SW480 (cell line): ENCODE measurements at places on chromosomes 16 and 17.

DNA sequence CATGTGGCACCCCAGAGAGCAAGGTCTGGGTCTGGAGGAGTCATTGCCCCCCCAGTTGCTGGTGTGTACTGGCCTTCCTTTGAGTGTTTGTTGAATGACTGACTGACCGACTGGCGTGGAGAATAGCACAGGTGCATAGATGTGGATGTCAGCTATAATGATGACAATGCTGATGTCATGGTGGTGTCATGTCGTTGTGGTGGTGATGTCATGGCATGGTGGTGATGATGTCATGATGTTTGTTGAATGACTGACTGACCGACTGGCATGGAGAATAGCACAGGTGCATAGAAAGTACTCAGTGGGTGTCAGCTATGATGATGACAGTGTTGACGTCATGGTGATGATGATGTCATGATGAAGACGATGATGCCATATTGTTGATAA lies 22.1 kb downstream of the TMEM114 start:
- DNase-seq: no peak

DNA sequence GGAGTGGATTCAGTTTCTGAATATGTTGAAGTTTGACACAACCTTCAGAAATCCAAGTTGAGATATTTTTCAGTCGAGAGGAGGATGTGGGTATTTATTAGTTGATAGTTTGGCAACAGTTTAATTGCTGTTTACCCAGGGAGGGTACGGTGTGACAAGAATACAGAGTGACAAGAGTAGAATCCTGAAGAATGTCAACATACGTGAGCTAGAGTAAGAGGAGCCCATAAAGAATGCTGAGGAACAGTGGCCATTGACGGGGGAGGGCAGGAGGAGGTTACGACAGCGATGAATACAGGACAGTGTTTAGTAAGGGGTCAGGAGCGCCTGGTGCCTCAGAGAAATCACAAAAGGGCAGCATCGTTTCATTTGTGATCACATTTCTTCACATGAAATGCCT lies 76.5 kb downstream of the AATF start:
- DNase-seq: no peak

DNA sequence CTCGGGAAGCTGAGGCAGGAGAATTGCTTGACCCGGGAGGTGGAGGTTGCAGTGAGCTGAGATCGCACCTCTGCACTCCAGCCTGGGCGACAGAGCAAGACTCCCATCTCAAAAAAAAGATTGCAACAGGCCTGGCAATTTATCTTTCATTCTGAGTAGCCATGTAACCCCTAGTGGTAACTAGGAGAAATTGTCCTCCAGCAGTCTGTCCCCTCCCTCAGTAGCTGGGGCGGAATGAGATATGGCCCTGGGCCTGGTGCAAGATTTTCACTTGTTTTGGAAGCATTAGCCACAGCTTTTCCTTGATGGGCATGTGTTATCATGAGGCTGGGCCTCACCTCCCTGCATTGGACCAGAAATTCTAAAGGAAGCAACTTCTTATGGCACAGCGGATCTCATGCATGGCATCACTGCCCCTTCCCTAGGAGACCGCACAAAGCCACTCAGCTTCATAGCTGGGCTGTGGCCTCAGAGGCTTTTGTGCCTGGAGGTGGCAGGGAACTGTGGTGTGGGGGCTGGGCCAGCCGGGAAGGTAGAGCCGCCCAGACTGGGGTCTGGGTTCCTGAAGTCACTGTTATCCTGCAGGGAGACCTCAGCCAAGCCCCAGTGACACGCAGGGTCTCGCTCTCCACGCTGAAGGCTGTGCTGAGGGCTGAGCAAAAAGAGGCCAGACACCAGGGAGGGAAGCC lies 13.4 kb downstream of the NATD1 start:
- DNase-seq: peak; percentile 39

GRCh38 chr17:50375858-50376538 lies 3.0 kb downstream of the EME1 start:
- DNase-seq: no peak

DNA sequence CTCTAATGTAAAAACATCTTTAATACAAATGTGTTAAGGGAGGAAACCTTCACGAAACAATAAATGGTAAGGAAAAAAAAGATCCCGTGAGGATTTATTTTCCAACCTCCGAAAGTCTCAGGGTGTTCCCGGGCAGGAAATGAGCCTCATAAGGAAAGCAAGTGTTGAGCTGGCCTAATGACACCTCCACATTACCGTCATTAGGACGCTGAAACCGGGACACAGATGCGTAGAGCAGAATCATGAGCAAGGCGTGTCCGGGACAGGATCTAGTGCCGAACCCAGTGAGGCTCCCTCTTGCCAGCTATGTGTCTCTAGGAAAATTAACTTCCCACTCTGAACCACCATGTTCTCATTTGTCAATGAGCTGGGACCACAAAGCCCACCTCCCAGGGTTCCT lies 22.7 kb upstream of the CYTH1 start:
- DNase-seq: no peak

DNA sequence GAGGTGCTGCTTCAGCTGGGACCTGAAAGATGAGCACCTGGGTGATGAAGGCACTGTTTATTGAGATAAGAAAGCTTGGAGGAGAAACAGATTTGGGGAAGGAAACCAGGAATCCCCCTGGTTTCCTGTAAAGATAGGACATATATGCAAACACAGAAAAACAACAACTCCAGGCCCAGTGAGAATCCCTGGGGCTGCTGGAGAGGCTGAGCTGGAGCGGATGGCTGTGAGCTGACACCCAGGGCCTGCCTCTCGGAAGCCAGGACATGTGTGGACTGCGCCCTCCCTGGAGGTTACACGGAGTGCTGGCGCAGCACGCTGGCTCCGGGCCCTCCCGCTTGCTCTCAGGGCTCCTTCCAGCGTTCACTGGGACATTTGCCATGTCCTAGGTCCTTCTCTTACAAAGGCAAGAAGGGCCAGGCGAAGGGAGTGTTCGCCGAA lies 57.5 kb downstream of the CYB5B start:
- no peak for DNase-seq

GRCh38 chr16:88289968-88290401 lies 92.8 kb upstream of the ZNF469 start:
- DNase-seq: no peak

DNA sequence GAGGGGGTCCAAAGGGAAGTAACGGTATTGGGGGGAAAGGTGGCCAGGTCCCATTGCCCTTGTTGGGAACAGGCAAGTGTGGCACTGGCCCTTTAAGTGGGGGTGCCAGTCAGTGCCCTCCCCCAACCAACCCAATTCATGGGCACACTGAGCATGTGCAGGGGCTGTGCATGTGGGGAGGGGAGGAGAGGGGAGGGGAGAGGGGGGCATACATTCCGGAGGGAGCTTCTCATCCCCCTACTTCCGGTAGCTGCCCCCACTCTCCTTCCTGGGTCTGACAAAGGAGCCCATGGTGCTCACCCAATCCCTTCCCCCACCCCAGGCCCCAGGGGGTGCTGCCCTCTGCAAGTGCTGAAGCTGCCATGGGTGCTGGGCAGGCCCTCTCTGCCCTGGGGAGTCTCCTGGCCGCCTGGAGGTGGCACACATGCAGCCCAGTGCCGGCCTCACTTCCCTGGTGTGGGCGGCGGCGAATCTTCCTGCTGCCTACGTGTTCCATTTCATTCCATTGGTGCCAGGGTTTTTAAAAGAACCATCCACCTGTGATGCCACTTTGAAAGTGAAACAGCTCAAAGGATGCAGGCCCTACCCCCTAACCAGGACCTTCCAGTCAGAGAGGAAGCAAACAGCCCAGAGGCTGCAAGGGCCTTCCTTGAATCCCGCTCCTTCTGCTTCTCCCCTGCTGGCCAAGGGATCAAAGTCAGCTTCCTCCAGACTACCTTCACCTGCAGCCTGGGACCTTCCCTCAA lies 11.0 kb downstream of the HEXIM2 start:
- peak; percentile 98 for DNase-seq

DNA sequence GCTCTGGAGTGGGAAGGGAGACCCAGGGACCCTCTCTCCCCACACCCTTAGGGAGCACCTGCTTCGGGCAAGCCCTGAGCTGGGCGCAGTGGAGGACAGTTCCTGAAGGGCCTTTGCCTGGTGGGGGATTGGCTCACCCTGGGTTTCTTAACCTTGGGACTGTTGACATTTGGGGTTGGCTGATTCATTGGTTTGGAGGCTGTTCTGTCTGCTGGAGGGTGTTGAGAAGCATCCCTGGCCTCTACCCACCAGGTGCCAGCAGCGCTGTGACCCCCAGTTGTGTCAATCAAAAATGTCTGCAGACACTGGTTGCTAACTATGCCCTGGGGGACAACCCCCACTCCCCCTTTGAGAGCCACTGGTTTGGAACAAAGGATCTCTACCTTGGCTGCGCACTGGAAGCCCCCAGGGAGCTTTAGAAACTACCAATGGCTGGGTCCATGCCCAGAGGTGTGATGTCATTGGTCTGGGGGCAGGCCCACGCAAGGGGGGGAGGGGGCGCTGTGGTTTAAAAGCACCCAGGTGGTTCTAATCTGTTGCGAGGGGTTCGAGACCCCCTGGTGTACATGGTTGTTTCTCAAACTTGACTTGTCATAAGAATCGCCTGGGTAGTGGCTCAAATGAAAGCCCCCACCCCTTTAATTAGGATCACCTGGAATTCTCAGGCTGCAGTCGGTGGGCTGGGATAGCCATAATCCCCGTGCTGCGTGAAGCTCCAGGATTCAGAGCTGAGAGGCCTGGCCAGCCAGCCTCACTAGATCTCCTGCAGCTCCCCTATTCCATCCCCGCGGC lies 151.9 kb upstream of the GSE1 start:
- DNase-seq: no peak

GRCh38 chr17:50303596-50303995 lies 29.3 kb downstream of the TMEM92 start:
- DNase-seq: no peak

DNA sequence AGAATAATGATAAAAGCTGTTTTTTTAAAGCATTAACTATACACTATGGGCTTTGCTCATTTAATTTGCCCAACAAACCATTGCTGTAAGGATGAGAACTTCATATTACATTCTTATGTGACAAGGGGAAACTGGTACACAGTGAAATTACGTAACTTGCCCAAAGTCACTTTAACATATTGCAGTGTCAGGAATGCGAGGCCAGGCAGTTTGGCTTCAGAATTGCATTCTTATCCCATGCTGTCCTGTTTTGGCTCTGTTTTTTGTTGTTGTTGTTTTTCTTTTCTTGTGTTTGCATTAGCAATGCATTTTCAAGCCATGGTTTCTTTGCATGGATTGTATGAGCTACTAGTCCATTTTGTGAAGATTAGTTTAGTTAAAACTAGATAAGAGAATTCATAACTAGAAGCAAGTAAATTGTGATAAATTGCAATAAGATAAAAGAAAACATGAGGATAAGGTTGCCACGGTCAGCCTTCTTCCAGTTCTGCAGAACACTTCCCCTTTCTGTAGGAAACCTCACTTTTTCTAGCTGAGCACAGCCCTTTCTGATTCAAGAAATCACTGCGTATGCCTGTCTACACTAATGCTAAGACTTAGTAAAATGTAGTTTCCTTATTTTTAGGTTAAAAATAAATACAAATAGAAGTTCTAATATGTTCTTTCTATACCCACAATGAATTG lies 221.3 kb upstream of the KCNJ16 start:
- DNase-seq: no peak

- DNase-seq: peak; percentile 33
Observed at GRCh38 chr16:11915114-11915643, 577 bp downstream of the GSPT1 start.

DNA sequence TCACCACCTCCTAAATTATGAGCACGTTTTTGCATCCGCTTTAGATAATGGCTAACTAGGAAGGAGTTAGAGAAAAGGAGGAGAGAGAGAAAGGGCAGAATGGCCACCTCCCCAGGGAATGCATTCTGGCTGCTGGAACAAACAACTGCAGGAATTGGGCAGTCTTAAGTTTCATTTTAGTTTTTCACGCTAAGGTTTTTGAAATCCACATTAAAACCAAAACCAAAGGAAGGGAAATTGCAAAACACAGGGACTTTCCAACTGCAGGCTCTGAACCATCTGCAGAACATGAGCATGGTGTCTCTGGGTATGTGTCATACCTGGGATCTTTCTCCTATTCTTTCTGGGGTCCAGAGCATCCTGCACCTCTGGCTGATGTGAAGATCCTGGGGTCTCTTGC lies 12.1 kb upstream of the CCL8 start:
- no peak for DNase-seq

GRCh38 chr17:45770632-45771270 lies 13.4 kb upstream of the CRHR1 start:
- no peak for DNase-seq

DNA sequence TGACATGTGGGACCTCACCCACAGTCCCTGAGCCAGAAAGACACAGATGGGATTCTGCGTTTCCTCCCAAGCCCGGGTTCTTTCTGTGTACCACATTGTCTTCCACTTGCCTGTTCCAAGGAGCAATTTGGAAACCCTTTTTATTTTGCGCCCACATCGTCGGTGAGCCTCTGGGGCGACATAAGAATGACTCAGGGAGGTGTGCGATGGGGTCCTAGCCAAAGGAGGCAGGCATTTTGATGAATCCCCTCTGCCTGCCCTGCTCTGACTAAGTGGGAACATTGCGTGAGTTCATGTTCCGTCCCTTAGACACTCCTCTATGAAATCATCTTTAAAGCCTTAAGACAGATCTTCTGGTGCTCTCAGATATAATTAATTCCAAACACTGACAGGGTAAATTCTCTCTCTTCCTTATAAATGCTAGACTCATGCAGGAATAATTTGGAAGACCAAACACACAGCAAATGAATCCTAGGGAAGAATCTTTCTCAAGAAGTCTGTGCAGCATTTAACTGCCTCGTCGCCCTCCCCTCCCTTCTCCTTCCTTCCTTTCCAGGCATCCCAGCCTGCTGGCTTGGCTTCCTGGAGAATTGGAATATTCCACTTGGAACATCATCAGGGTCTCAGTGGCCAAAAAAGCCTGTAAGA lies 52.7 kb upstream of the FOXF1 start:
- no peak for DNase-seq

DNA sequence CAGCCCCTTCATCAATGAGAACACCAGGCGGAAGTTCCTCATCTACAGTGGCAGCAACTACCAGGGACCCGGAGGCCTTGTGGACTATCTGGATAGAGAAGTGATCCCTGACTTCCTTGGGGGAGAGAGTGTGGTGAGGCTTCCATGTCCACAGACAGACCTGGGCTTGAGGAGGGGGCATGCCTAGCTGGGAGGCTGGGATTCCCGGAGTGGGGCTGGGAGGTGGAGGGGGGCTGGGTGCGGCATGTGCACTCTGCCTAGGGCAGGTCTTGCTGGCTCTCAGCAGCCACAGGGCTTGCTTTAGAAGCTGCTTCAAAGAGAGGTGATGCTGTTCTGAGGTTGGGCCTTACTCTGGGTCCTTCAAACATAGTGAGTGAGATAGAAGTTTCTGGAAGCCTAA lies 27.8 kb downstream of the NAGPA start:
- DNase-seq: no peak

GRCh38 chr16:23148166-23148512 lies 1.1 kb downstream of the USP31 start:
- peak; percentile 12 for DNase-seq

- no peak for DNase-seq
Observed at GRCh38 chr16:84483882-84484565, 20.4 kb downstream of the MEAK7 start.
